ENCODE measurements at places on chromosomes 16 and 17. TPM values are rescaled to one million over a fixed set of nuclear protein-coding genes. Genes with fewer than 3 reads are reported as not detected.
A peak's percentile ranks its signal among the peaks of the same experiment; 100 is the strongest.

Gene PABPN1L
- not detected for total RNA-seq

Gene ALDH3A1
- 2.0 TPM for total RNA-seq

Gene UTP4
- total RNA-seq: 19.1 TPM

Gene TPPP3
- total RNA-seq: 22.6 TPM

- no peak for DNase-seq
These were observed 80.7 kb downstream of the PLD6 start for GRCh38 chr17:17125136-17126084.

GRCh38 chr17:58329810-58330537 is 1.4 kb upstream of the TSPOAP1 start:
- DNase-seq: no peak

- no peak for DNase-seq
These were observed 170.7 kb downstream of the NTN1 start for GRCh38 chr17:9192010-9192409.

- DNase-seq: peak; percentile 17
These were observed at the start of gene MT1M for GRCh38 chr16:56632156-56632847. Gene MT1M, plus strand, starts transcription at chr16:56632659. Its CDS starts 73 bp downstream, at chr16:56632732.

- DNase-seq: no peak
These were observed 5.3 kb downstream of the ZNF469 start for GRCh38 chr16:88387941-88388627.

GRCh38 chr17:27241346-27241946 is 52.5 kb upstream of the WSB1 start:
- peak; percentile 28 for DNase-seq

GRCh38 chr17:9427465-9428315 is 147.9 kb downstream of the STX8 start:
- peak; percentile 60 for DNase-seq

- peak; percentile 36 for DNase-seq
These were observed 7.2 kb upstream of the MTSS2 start for GRCh38 chr16:70692873-70693671.

GRCh38 chr17:60623415-60623814 is 23.4 kb downstream of the PPM1D start:
- DNase-seq: no peak

DNA sequence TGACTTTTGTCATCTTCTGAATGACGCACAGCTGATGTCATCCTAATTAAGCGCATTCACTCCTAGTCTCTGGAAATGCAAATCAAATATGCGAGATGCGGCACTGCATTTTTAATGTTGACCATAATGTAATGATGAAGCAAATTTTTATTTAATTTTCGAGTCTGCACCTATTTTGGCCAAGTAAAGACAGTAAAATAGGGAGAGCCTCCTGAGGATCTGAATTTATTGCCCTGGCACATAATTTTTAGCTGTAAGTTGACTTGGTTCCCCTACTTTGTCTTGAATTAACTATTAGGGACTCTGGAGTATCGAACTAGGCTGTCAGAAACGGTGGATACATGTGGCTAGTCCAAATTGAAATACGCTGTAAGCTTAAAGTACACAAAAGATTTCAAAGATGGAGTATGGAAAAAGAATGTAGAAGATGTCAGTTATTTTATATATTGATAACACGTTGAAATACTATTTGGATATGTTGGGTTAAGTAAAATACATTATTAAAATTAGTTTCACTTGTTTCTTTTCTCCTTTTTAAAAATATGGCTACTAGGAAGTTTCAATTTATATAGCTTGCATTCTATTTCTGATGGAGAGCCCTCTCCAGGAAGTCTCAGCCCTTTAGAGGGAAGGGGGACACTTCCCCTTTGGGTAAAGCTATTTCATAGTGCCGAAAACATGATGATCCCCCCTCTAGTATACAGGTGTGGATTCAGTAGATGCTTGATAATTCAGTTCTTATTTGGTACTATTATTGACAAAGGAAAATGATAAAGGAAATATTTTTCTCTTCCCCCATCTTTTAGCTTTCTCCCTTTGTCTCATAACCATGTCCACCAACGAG is 991 bp downstream of the KPNA2 start:
- DNase-seq: no peak

GRCh38 chr16:87045466-87046216 is 271.6 kb downstream of the C16orf95 start:
- DNase-seq: no peak

DNA sequence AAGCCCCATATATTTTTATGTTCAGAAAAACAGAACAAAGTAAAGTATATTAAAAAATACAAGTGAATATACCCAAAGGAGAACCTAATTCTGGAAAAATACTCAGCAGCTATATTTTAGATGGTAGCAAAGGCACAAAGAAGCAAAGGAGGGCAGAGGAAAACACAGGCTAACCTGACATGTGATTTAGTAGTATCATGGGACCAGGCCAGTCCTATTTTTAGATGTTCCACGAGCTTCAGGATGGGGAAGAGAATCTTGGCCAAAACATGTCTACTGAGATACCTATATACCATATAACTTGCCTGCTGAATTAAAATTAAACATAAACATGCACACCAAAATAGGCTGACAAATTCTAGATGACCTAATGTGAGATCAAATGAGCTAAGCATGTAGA is 32.9 kb downstream of the SMYD4 start:
- no peak for DNase-seq

DNA sequence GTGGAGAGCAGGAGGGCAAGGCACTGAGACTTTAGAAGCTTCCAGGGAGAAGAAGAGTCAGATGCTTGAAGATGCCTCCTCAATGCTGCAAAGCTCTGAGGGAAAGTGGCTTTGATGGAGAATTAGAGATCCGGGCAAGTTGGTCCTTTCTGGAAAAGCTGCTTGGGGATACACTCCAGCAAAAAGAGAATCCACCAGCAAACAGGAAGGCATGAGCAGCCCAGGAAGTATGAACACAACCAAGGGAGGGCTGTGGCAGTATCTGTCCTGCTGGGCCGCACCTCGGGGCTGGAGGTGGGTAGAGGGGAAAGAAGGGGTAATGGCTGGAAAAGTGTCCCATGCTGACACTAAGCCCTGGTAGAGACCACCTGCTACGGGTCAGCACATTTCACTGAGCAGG is 5.3 kb downstream of the LMF1 start:
- no peak for DNase-seq

DNA sequence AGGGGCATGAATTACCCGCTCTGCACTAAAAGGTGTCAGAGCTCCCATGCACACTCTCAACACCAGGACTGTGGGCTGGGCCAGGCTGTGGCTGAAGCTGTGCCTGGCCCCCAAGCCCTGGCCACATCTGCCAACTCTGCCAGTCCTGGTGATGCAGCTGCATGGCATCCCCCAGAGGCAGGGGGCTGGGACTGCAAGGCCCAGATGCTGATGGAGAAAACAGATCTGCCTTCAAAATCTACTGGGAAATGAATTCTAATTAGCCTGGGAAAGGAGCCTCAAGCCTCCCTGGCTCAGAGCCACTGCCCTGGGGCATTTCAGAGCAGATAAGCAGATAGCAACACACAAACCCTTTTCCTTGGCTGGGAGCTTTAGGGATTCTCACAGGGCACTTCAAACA is 3.4 kb downstream of the CHST6 start:
- DNase-seq: no peak

DNA sequence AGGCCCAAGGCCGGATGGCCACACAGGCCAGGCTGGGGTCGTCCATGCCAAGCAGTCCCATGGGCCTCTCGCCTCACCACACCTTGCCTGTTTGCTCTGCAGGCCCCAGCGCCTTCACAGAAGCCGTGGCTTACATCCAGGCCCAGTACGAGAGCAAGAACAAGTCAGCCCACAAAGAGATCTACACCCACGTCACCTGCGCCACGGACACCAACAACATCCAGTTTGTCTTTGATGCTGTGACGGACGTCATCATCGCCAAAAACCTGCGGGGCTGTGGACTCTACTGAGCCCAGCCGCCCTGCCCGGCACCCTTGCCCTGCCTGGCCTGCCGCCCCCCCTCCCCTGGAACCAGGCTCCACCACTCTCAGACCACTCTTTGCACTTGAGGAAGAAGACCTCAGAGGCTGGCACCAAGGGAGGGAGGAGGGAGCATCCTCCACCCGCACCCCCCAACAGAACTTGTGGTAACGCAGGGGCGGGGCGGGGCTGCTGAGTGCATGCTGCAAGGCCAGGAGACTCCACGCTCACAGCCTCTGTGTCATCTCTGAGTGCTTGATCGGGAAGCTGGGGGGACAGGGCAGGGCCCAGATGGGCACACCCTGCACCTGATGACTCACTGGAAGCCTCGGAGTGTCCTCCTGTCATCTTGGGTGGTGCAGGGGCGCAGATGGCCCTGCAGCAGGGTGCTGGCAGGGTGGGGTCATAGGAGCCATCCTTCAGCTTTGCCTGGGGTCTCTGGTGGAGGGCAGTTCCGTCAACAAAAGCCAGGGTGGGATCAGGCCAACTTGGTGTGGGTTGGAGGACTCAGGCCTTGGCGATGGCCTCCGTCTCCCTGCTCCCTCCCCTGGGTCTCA is 81.5 kb downstream of the AMFR start:
- no peak for DNase-seq

DNA sequence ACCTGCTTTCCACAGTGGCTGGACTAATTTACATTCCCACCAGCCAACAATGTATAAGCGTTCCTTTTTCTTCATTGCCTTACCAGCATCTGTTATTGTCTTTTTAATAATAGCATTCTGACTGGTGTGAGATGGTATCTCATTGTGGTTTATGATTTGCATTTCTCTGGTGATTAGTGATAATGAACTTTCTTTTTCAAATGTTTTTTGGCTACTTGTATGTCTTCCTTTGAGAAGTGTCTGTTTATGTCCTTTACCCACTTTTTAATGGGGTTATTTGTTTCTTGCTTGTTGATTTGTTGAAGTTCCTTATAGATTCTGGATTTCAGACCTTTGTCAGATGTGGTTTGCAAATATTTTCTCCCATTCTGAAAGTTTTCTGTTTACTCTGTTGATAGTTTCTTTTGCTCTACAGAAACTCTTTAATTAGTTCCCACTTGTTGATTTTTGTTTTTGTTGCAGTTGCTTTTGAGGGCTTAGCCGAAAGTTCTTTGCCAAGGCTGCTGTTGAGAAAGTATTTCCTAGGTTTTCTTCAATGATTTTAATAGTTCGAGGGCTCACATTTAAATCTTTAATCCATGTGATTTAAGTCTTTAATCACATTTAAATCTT is 26.8 kb downstream of the ITGAM start:
- DNase-seq: no peak

DNA sequence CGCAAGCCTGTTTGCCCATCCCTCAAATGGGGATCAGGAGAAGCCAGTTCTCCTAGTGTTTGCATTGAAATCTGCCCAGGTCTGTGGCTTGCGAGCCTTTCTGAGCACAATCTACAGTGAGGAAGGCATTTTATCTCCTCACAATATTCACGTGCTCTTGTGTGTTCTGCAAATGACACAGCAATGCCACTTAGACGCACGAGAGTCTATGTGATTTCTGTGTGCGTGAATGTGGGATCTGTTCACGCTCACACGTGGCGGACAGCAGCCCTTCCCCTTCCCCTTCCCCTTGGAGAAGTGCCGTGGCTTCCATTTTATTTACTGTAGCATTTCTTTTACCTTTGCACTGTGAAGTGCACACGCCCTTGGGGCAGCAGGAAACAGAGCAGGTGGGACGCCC is 17.7 kb upstream of the CBFA2T3 start:
- DNase-seq: no peak

- no peak for DNase-seq
These were observed 17.6 kb downstream of the TEX2 start for GRCh38 chr17:64245218-64246145.

GRCh38 chr17:74785096-74785980 is 9.2 kb upstream of the NAT9 start:
- no peak for DNase-seq

DNA sequence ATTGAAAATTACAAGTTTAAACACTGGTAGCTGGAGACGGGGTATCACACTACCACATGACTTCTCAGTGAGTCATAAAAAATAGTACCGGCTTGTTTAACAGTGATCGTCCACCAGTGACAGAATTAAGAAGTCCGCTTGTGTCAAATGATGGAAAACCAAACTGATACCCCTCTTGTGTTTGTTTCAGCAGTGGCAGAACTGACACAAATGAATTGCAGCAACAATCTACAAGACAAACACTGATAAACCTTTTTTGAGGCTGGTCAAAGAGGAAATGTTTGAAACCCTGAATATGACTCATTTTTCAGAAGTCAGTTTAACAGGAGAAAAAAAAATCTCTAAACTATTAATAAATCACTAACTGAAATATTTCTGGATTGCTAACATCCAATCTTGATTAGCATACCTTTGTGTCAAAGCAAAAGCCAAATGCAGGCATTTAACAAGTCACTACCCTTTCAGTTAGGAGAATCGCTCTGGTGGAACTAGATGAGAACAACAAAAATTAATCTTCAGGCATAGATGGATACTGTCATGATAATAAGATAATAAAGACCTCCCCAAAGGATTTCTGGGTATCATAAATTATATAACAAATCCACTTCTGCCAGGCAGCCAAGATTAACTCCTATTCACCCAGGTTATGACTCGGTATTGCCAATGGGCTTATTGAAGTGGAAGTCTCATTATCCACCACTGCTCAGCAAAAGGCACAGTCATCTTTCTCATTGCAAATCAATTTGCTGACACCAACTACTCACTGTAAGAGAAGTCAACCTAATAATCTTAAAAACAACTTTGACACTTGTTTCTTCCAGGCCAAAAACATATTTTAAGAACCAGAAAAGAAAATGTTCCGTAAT is 20.8 kb downstream of the DCUN1D3 start:
- no peak for DNase-seq
